ENCODE measurements at places on chromosomes 4 and X.

DNA sequence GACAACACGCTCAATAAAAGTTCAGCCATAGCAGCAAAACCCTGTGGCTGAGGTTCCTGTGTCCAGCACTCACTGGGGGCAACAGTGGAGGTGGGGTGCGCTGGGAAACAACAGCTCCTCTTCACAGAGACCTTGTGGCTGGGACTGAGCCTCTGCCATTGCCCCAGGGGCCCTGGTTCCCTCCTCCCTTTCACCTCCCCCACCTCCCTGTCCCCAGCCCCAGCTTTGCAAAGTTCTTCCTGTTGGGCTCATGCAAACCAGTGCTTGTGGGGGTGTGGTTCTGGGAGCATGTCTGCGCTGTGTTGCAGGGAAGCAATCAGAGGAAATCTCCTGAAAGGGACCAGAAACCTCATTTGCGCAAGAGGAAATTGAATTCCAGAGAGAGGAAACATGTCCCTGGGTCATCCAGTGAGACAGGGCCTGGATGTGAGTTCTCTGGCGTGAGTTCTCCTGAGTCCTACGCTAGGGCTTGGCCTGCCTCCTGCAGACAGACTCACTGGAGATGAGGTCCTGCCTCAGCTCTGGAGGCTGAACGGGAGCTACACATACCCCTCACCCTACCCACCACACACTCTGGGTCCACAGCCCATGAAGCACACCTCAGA, 7.4 kb downstream of the FATE1 start:
- ATAC-seq = peak; percentile 22

DNA sequence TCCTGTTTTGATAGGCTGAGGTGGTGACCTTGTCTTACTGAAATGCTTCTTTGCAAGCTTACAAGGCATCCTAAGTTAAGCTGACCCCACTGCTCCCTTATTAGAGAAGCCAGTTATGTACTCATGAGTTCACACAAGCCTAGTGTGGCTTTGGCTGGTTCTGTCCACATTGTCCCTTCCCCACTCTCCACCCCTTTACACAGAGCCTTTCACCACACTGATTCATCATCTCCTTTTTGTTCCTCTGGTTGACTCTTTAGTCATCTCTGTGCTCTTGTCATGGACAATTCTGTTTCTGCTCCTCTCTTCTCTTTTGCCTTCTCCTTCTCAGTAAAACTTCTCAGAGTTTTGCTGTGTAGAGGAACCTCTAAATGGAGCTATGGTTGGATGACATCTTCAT, 4.9 kb downstream of the CHRNA9 start:
- ATAC-seq = no peak

DNA sequence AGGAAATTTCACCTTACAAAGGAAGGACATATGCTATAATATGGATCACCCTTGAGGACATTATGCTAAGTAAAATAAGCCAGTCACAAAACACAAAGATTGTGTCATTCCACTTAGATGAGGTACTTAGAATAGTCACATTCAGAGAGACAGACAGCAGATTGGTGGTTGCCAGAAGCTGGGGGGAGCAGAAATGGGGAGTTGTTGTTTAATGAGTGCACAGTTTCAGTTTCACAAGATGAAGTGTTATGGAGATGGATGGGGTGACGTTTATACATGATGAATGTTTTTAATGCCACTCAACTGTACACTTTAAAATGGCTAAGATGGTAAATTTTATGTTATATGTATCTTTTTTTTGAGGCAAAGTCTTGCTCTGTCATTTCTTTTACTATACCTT, 14.8 kb upstream of the SPON2 start:
- ATAC-seq = no peak

DNA sequence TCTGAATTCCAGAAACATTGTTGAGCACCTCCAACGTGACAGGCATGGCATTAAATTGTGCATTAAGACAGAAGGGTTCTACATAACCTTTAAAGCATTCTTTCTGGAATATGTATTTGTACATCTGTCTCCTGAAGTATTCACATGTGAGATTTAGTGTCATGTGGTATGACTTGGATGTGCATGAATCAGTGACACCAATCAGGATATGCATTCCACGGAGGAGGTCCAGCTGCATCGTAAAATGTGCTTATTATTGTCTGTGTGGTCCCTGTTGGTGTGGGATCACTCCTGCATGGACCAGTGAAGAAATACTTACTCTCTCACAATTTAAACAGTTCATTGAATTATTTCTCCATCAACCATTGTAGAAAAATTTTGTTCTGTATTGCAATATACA, 149.0 kb downstream of the MID1 start:
- no peak for ATAC-seq

DNA sequence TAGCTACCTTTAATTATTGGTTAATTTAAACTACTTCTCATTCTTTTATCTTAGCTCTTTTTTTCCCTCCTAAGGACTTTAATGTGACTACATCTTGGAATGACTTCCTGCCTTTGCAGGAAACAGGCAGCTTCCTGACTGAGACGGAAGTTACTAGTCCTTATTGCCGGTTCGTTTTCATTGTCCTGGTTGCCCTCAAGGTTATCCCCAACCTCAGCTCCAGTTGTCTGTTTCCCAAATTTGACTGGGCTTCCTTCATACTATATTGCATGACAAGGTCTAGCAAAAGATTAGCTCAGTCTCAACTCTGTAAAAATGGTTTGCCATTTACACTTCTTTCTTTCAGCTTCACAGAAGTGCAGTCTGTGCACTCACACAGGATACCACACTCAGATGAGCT, 109.9 kb upstream of the DDX53 start:
- ATAC-seq = no peak

DNA sequence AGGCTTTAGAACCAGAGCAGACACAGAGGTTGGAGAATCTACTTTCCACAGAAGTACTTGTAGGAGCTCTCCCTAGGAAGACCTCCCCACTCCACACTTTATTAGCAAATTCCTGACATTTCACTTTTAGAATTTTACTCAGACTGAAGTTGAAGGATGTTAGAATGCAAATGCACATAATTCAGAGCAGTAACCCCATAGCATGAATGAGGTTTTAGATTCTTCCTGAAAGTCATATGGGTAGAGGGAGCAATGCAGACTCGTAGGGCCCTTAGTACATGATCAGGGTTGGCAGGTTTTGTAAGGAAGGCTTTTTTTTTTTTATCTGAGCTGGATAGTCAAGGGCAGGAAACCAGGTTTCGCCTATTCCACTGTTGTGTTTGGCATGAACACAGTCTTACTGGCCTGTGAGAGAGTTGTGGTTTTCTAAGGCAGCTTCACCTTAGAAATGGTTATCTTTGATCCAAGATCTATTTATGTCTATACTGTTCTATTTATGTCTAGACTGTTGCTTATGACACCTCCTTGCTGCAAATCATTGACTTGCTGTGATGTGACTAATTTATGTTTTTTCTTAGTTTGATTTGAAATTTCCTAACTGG, 48.9 kb downstream of the SPATA18 start:
- ATAC-seq = no peak

All from gastroesophageal sphincter (tissue), 4 donors.